Central memory CD4-positive, alpha-beta T cell (primary cell): ENCODE measurements at places on chromosomes 3 and 15.
A peak's percentile ranks its signal among the peaks of the same experiment; 100 is the strongest.

DNA sequence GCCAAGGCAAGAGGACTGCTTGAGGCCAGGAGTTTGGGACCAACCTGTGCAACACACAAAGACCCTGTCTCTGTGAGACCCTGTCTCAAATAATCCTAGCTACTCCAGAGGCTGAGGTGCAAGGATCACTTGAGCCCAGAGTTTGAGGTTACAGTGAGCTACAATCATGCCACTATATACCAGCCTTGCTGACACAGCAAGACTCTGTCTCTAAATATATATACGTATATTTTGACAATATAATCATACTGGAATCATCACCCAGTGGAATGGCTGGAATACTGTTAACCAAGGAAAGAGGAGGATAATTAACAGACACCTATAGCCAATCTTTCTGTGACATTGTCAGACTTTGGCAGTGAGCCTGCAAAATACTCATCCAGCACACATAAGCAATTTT lies 9.0 kb upstream of the MAP1A start:
- no peak for DNase-seq

DNA sequence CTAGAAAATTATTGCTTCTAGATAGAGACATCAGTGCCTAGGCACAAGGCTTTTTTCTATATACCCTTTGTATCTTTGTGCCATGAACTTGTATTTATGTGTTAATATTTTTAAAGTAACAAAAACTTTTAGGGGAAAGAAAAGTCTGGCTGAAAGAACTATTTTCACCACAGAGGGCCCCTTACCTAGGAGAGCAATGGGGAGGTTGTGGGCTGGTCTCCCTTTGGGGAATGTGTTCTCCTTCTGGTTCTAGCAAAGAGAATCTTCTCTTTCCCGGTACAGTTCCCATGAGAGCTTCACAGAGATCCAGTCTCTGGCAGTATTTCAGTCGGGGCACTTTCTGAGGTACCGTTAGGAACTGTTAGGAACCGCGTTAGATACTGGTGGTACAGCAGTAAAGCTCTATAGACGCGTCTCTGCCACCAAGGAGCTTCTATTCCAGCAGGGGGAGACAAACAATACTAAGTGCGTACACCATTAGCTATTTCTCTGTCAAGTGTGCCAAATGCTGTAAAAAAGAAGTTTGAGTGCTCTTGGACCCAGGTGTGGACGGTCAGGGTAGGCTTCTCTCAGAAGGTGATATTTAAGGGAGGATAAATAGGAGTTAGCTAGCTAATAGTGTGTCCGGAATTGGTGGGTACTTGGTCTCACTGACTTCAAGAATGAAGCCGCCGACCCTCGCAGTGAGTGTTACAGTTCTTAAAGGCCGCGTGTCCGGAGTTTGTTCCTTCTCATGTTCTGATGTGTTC lies 4.6 kb upstream of the EPB42 start:
- DNase-seq: peak; percentile 45

DNA sequence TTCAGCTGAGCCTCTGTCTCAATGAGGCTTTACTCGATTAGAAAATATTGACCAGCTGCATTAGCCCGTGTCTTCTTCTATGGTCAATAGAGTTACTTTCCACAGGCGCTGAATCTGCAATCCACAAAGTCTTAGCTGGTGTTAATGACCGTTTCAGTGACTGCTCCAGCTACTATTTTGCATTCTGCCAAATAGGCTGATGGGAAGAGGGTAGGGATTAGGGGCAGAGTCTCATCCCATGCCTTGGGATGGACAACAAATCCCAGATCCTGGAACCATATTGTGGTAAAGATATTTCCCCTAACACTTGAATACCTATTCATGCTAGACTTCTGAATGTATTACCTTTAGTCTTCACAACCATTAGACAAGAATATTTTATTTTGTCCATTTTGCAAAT lies 29.5 kb upstream of the MAGI1 start:
- DNase-seq: no peak

- DNase-seq: no peak
Observed at GRCh38 chr3:146157325-146158060, 3.5 kb downstream of the PLOD2 start.

DNA sequence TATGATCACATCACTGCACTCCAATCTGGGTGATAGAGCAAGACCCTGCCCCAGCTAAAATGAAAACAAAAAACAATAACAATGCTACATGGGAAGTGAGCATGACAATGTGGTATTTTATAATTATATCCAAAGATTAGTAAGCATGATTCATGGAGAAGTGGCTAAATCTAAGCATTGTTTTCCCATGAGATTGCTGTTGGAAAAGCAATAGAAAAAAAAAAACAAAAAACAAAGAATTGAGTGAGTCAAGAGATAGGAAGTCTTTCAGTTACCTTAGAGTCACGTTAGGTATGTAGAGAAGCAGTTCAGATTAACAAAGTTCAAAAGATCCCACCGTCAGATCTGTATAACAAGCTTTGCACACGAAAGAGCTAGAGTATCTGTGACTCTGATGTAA lies 210.3 kb upstream of the CNTN6 start:
- DNase-seq: no peak

DNA sequence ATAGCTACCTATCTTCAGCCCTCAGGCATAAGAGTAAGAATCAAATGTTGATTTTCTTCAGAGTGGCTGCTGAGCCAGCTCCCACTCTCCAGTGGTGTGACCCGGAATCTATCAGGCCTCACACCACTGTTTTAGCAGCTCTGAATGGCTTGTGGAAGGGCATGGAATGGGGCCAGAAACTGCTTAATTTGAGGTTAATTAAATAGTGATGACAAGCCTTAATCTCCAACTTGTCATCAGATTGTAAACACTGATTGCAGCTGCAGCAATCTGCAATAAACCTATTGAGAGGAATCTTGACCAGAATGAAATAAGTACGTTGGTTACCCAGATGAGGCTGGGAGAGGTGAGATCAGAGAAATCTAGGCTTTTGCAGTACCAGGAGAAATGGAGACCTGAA lies 317.4 kb downstream of the FHIT start:
- no peak for DNase-seq

DNA sequence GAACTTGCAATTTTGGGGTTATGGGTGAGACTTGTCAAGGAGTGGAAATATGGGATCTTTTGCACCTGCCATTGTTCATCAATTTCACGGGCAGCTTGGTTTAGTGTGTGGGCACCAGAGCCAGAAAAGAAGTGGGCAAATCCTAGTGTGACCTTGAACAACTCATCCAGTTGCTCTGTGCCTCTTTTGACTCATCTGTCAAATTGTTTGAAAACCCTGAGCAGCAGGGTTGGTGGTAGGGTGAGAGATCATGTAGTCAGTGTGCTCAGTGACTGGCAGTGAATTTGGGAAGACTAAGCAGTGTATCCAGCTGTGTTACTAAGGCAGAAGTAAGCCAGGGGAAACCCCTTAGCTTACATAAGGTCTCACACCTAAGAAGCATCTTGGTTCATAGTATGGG lies 293.0 kb upstream of the TRIM42 start:
- no peak for DNase-seq

DNA sequence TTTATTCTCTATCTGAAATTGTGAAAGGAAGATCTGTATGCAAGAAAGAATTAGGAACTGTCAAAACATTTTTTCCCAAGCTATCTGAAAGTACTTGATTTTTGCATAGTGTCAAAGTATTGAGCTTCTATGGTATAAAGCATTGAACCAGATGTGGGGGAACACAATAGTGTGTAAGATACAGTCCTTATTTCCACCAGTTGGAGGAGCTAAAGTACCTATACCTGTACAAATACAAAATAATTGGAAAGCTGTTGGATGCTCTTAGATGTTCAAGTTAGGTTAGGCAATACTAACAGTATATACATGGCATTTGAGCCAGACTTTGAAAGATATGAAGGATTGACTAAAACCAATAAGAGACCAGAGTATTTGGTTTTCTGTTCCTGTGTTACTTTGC lies 148.4 kb downstream of the B3GALNT1 start:
- DNase-seq: no peak

DNA sequence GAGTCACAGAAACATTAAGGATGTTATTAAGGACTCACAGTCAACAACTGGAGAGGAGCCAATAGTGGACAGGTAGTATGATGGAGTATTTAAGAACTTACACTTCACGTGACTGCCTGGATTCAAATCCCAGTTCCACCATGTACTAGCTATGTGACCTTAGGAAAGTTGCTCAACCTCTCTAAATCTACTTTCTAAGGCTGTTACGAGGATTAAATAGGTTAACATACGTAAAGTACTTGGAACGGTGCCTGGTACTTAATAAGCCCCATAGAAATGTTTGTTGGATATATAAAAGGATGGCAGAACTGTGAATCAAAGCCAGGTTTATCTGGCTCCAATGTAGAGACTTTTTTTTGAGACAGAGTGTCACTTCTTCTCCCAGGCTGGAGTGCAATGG lies 24.4 kb downstream of the THRB start:
- DNase-seq: no peak

GRCh38 chr15:50905055-50905454 lies 3.4 kb upstream of the AP4E1 start:
- DNase-seq: no peak

DNA sequence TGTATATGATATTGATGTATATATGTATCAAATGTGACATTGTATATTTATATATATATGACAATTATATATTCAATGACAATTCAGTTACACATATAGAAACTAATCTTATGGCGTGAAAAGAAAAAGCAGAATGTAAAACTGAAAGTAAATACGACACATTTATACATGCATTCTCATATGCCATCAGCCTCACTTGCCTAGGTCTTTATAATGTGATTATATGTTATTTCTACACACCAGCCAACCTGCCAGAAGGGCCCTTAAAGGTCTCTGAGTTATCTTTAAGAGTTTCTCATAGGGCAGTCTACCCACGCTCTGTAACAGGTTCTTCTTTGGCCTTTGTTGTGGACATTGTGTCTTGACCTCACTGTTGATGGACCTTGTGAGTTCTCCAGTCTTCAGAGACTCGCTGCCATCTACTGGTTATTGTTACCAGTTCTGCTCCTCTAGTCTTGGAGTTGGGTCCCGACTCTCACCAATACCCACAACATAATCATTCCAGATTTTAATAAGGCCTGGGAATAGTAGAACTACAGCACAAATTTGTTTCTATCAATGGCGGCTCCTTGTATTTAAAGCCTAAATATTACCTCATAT lies 371.5 kb upstream of the GOLIM4 start:
- DNase-seq: no peak

DNA sequence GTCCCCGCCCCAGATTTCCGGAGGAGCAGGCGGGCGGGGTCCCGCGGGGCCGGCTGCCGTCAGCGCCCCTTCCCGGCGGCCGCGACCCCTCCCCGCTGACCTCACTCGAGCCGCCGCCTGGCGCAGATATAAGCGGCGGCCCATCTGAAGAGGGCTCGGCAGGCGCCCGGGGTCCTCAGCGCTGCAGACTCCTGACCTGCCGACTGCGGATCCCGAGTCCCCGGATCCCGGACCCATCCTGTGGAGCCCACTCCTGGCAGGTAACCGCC lies at the start of gene TRH:
Gene TRH (plus strand): TSS at position 157 of the 269 bp plus-strand sequence. CDS start 1,097 bp downstream, outside the sequence.
- DNase-seq: no peak

DNA sequence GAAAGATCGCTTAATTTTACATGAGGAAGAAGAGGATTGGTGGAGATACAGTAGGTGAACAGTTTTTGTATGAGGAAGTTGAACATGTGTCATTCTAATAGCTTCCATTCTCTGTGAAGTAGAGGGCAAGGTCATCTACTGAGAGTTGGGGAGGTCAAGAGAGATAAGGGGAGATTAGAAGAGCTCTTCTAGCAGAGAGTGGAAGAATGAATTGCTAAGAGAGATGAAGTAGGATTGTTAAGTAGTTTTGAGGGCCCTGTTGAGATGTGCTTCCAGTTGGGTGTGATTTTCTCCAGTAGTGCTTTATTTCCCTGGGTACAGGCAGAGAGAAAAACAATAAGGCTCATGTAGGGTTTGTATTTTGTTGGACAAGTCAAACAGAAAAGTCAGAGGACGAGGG lies 5.2 kb downstream of the OPA1 start:
- no peak for DNase-seq

DNA sequence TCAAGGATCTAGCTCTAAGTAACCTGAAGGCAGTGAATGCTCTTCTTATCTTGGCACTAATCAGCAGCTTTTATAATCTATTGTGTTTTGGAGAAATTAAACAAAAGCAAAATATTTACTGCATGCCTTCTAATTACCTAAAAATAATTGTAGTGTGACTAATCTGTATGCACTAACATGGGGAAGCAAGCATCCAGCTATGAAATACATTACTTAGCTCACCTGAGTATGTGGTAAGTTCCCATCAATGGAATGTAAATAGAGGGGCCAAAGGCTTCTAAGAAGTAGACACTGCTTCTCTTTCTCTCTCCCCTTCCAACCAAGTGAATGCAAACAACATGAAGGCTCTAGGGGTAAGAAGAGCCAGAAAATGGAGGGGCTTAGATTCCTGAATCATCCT lies 165.6 kb downstream of the STAG1 start:
- no peak for DNase-seq

- no peak for DNase-seq
Observed at GRCh38 chr15:42405863-42406482, 46.7 kb downstream of the CAPN3 start.
